Stimulated activated CD4-positive, alpha-beta T cell treated with anti-CD3 and anti-CD28 coated beads, Interleukin-2, amount 100 ng/mL, for 24 hours (primary cell): ENCODE measurements at places on chromosomes 5 and 9.

DNA sequence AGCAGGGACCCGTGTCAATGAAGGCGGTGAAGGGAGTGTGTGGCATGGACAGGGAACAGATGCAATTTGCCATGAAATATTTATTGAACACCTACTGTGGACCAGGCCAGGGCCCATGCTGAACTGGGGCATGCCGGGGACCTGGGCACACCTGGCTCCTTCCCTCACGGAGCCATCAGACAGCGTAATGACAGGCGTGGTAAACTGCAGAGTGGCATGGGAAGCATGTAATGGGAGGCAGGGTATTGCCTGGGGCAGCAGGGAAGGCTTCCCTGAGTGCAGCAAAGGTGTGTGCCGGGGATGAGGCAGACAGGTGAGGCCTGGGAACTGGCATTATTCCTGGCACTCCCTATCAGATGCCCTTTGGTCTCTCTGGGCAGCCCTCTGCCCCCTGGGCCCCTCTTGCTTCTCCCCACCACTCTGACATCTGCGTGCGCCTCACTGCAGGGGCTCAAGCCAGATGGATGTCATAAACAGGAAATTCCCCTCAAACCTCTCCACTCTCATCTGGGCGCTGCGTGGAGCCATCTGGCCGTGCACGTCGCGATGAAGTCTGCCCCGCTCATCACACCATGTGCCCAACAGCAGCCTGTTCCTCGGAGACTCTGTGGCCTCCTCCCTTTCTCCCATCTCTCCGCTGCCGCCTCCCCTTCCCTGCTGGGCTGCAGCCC is 67.6 kb downstream of the HMCN2 start:
- DNase-seq: no peak

GRCh38 chr9:34500623-34501267 is 22.0 kb downstream of the ENHO start:
- DNase-seq: peak; percentile 81

GRCh38 chr5:131996210-131997025 is 15.0 kb downstream of the ACSL6 start:
- no peak for DNase-seq

GRCh38 chr5:50684721-50685120 is 18.3 kb downstream of the PARP8 start:
- no peak for DNase-seq

DNA sequence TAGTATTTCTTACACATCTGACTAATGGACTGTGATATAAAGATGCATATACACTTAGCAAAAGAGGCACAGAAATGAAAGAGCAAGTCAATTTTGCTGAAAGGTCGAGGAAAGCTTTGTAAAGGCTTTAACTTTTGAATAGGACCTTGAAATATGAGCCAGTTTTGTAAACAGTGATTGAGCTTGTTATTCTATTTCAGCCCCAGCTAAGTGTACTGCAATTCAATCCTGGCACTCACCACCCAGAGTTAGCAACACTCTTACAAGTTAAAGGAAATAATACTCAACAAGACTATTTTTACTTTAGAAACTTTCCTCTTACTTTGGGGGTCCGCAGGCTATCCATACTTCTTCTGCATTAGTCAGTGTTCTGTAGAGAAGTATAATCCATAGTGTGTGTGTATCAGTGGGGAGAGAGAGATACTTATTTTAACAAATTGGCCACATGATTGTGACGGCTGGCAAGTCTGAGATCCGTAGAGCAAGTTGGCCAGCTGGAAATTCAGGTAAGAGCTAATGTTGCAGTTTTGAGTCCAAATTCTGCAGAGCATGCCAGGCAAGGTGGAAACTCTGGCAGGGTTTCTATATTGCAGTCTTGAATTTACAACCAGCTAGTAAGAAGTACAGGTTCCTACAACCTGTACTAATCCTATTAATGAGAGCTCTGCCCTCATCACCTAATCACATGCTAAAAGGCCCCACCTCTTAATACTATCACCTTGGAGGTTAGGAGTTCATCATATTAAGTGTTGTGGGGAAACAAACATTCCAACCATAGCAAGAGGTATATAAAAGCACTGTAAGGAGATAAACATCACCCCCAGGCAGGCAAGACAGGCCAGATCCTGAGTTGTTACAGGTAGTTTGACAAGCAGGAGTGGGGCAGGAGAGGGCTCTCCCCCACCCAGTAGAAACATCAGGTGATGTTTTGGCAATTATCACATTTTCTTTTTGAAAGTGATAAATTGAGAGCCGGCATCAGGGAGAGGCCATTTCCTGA is 33.6 kb downstream of the IL7R start:
- no peak for DNase-seq

DNA sequence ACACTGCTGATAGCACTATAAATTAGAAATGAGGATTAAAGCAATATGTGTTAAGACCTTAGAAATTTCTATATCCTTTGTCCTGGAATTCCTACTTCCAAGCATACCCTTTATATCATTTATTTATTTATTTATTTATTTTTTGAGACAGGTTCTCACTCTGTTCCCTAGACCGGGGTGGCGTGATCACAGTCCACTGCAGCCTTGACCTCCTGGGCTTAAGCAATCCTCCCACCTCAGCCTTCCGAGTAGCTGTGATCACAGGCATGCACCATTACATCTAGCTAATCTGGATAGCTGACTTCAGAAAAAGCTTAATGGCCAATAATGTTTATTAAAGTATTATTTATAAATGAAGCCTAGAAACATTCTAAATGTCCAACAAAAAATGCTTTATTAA is 27.3 kb downstream of the ACO1 start:
- DNase-seq: no peak

- DNase-seq: no peak
These were observed 44.6 kb upstream of the ELL2 start for GRCh38 chr5:96006291-96006690.
